Activated naive CD8-positive, alpha-beta T cell treated with anti-CD3 and anti-CD28 coated beads, Interleukin-2, amount 50 U/mL, for 24 hours (primary cell): ENCODE measurements at places on chromosomes 3 and 15.

GRCh38 chr15:48352474-48353072 is 21.3 kb downstream of the DUT start:
- peak; percentile 38 for DNase-seq

- DNase-seq = no peak
These were observed 37.2 kb upstream of the CPB1 start for GRCh38 chr3:148790370-148790769.

- no peak for DNase-seq
These were observed 761.3 kb upstream of the GRM7 start for GRCh38 chr3:6099458-6100075.

GRCh38 chr15:61501815-61502389 is 272.8 kb upstream of the RORA start:
- DNase-seq = no peak

DNA sequence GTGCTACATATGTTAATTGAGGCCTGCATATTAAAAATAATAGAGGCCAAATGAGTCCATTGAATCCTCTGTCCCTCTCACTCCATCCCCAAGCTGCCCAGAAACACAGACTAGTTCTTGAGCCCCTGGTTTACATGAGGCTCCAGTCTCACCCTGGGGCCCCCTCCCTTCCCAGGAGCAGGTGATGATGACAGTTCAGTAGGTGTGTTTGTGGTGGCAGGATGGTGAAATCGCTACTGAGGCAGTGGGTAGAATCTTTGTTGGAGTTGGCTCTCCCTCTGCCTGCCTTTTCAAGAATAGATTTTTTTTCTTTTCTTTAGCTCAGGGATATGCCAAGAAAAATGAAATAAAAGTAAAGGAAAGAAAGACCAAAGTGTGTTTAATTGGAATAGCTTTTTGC is 288.7 kb downstream of the EPHB1 start:
- no peak for DNase-seq

DNA sequence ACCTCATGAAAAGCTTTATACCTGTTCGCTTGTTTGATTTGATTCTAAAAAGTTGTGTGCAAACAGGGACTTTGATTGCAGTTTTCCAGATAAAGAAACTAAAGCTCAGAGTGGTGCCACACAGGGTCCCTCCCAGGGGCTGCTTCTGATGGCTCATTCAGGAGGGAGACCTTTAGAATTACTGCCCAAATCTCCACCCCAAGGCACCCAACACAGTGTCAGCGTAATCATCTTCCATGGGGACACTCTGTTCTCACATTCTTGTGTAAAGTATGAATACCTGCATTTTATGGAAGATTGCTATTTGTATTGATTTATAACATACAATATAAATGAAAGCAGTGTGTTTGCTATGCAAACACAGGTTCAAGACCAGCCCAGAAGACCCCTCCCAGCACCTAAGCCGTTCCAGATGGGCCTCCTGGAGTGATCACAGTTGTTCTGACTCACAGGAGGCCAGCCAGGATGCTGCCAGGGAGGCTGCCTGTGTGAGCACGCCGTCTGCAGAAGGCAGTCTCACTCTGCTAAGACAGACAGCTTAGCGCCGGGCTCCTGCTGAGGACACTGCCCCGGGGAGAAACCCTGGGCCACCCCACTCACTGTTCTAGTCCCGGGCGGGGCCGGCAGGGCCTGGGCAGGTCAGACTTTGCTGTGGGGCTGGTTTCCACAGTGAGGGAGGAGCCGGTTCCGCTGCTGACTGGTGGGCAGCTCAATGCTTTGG is 185.6 kb downstream of the FAM43A start:
- DNase-seq = no peak

GRCh38 chr15:71375934-71376333 is 260.7 kb downstream of the THSD4 start:
- DNase-seq = no peak

- no peak for DNase-seq
These were observed 40.2 kb upstream of the PYGO1 start for GRCh38 chr15:55628369-55628730.

- no peak for DNase-seq
These were observed 307.8 kb upstream of the ARRDC4 start for GRCh38 chr15:97652700-97653167.

GRCh38 chr3:17091910-17092582 is 207.3 kb downstream of the PLCL2 start:
- no peak for DNase-seq

DNA sequence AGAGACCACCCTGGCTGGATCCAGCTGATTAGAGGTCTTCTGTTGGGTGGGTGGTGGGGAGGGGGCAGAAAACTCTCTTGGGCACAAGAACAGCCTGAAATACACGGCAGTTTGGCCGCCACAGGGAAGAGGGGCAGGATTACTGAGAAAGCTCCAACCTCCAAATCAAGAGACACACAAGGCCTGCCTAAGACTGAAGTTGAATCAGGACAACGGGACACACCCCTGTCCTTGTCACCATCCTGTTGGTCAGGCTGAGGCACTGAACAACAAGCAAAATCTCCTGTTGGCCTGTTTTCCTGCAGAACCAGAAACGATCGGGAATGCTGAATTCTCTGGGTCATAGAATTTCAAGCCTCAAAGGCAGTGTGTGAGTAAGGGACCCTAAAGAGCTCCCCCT is 247.8 kb downstream of the FAM43A start:
- no peak for DNase-seq

GRCh38 chr3:32872487-32873382 is 54.9 kb downstream of the TRIM71 start:
- DNase-seq = no peak

DNA sequence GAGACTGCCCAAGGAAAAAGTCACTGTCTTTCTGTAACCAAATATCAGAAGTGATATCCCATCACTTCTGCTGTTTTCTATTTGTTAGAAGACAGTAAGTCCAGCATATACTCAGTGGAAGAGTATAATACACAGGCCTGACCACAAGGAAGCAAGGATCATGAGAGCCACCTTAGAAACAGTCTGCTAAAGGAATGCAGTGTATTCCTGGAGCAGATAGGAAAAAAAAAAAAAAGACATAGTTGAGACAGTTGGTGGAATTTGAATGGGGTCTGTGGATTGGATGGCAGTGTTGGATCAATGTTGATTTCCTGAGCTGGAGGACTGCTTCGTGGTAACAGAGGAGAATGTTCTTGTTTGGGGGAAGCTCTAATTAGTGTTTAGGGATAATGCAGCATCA is 26.5 kb upstream of the FBXL2 start:
- no peak for DNase-seq

DNA sequence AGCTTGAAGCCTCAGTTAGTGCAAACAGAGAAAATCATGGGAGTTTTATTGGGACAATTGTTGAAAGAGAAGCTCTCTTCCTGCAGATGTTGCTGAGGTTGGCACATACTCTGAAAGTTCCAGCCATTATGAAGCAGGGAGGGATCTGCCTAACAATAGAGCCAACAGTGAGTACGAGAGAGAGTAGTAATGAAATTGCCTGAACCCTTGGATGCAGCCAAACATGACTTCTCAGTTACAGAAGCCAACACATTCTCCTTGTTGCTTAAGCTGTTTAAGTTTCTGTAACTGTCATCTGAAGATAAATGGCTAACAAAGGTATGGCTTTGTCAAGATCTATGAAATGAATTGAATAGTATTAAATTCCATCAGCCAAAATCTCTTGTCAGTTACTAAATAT is 211.0 kb upstream of the TTC14 start:
- no peak for DNase-seq

- no peak for DNase-seq
These were observed 277.9 kb upstream of the GADL1 start for GRCh38 chr3:31172336-31172735.

GRCh38 chr3:184058029-184058428 is 5.2 kb downstream of the HTR3C start:
- DNase-seq = no peak

- peak; percentile 44 for DNase-seq
These were observed at the start of gene CPEB1 for GRCh38 chr15:82647045-82647834. Gene CPEB1 (minus strand): TSS chr15:82647363. CDS start chr15:82628459, 18,904 bp downstream.

DNA sequence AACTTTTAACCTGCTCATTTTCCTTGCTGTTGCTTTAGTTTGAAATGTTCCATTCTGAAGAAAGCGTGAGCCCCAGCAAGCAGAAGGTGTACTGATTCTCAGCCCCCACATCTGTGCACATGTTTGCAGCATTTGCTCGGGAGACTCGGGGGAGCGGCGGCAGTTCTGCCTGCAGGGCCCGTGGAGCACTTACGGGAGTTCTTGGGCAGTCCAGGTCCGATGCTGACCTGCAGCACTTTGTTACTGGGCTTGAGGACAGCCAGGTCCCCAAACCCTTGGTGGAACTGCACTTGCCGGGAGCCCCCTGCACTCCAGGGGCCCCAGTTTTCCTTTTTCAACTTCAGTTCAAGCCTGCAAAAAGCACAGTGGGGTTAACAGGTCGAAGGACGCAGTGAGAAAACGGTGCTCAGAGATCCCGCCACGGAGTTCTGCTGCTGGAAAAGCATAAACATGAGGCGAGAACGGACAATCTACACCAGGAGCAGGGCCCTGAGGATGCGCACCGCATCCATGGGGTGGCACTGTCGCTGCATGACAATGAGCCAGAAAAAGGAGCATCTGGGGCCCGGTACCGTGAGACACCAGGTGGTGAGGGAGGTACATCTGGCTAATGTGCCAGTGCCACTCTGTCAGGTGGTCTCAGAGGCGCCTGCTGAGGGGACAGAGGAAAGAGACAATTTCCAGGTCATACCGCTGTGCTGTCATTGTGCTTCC is 45.6 kb upstream of the LDHAL6B start:
- peak; percentile 16 for DNase-seq

GRCh38 chr3:65172209-65172608 is 484.4 kb upstream of the ADAMTS9 start:
- no peak for DNase-seq

DNA sequence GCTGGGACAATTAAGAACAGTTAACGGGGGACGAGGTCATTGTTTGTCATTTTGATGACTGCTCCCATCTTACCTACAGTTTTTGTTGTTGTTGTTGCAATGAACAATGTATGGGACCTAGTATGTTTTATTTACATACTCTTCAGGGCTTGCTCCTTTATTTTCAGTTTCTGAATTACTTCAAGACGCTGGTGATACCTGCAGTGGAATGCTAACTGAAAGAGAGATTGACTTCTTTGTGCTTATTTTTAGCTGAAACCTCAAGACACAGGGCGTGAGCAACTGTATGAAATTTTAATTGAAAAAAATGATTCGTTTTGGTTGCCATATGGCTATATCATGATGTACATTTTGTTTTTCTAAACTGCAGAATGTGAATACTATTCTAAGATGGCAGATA is 297.9 kb downstream of the EDEM1 start:
- DNase-seq = no peak

DNA sequence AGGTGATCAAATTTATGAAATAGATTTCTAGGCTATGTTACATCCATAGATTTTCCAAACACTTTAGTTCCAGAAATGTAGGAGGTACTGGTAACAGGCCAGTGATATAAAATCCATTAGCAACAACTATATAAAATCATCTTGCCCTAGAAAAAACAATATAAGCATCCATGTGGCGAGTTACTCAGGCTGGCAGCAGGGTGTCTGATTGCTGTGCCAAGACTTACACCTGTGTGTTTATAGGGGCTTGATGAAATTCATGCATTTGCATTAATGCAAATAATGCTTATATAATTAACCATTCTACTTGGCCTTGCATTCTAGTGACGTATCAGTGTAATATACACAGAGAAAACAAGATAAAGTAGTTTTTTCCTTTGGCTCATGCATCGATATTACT is 153.4 kb downstream of the PLCL2 start:
- no peak for DNase-seq

DNA sequence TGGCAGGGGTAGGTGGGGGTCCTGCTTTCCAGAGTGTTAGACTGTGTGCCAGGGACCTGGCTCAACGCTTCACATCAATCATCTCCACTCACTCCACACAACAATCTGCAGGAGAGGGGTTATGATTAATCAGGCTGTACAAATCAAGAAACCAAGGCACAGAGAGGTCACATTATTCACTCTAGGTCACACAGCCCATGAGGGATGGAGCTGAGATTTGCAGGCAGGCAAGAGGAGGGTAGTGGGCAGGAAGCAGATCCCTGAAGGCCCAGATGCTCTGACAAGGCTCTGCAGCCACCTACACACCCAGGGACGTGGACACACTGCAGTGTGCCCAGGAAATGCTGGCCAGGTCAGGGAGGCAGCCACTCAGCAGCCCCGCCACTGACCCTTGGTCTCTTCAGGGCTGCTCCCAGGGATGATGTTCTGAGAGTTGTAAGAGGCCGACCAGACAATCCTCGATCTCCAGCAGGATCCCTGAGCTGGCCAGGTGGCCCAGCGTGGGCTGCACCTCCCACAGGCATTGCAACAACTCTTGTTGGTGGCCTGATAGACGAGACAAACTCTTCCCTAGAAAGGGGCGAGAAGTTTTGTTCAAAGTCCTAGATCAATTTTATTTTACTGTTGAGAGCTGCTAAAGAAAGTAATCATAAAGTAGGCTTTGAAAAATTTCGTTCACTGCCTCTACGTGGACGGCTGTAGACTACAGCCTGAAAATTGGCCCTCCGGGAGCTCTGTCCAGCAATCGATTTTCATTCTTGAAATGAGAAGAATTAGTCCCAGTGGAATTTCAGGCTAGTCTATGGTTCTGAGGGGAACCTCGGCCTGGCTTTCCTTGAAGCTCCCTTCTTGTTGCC is 4.2 kb upstream of the SLC6A6 start:
- DNase-seq = no peak
